Peyer's patch (tissue), 4 donors: ENCODE measurements at places on chromosomes 7 and 10. TPM values are rescaled to one million over a fixed set of nuclear protein-coding genes. Genes with fewer than 3 reads are reported as not detected.

The NEUROG3 gene
- not detected for total RNA-seq

The SEMA3D gene
- total RNA-seq, result 6.5 TPM

The TNKS2 gene
- 31.1 TPM for total RNA-seq

DNA sequence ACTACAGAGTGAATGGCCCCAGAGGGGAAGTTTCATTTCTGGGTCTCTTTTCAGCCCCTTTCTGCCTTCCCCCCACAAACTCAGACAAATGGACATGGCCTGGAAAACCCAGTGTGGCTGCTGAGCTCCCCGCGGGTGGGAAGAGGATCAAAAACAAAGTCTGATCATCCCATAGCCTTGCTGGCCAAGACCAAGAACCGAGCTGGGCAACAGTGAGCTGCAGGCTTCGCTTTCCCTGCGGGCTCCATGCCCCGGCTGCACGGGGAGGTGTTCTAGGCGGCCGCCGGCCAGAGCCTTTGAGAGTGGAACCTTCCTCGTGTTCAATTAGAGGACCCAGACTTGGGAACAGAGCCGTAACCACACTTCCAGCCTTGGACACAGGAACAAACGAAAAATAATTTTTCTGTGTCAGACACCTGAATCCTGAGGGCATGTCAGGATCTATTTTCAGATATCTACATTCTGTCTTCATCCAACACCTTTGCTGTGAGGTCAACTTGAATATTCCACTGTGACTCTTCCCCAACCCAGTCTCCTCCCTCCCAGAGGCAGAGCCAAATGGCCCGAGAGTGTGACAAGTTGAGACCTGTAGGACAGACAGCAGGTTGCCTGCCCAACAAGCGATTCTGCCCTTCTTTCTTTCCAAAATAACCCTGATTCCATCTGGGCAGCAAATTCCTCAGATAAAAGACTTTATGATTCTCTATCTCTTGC, 26.0 kb downstream of the WDR86 start:
- no peak overlapping the region for H3K4me3 ChIP-seq
- no peaks in the 10 kb centered on the region for H3K36me3 ChIP-seq
- no peaks in the 10 kb centered on the region for H3K27me3 ChIP-seq
- no peak overlapping the region for H3K27ac ChIP-seq

DNA sequence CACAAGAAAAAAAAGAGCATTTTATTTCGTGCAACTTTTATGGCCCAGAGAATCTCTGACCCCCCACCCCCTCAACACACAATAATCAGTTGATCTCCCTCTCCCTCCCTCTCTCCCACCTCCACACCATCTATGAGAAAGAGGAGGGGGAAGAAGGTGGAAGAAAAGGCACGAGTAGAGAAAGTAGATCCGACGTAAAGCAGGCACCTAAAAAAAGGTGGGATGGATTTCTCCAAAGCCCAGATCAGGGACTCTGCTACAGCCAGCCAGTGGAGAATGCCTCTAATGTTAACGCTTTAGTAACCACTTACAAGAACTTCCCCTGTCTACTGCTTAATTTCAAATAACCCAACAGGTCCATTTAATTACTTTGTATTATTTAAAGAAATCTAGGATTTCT, 24.4 kb downstream of the KMT2C start:
- H3K27ac ChIP-seq, result no peak overlapping the region
- peaks cover 6% of the 10 kb centered on the region for H3K4me1 ChIP-seq
- no peaks in the 10 kb centered on the region for H3K27me3 ChIP-seq
- DNase-seq, result no peak
- H3K36me3 ChIP-seq, result no peaks in the 10 kb centered on the region

DNA sequence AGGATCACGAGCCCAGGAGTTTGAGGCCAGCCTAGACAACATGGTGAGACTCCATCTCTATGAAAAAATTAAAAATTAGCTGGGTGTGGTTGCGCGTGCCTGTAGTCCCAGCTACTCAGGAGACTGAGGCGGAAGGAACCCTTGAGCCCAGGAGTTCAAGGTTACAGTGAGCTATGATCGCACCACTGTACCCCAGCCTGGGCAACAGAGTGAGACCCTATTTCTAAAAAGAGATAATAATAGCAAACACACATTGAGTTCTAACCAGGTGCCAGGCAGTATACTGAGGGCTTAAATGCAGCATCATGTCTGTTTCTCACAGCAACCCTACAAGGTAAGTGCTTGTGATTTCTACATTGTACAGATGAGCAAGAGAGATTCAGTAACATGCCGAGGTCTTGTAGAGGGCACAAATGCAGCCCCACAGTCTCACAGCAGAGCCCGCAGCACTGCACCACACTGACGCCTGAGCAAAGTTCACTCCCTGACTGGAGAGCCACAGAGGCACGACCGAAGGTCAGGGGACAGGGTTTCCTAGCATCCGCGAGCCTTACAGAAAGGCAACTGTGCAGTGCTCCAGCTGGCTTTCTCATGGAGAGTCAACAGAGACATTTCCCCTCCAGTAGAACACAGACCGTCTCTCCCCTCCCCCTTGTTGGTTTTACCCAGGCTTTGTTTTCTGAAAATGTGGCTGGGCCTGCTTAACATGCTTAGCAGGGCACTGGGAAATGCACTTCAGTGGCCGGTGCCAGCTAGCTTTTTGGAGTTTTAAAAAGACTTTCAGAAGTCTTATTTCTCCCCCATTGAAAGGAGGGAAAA, 36.5 kb downstream of the PDSS1 start:
- no peaks in the 10 kb centered on the region for H3K27me3 ChIP-seq
- no peak overlapping the region for H3K4me3 ChIP-seq
- DNase-seq, result no peak
- H3K36me3 ChIP-seq, result no peaks in the 10 kb centered on the region
- no peaks in the 10 kb centered on the region for H3K4me1 ChIP-seq

- no peak overlapping the region for H3K27ac ChIP-seq
- H3K36me3 ChIP-seq, result no peaks in the 10 kb centered on the region
- H3K4me1 ChIP-seq, result no peaks in the 10 kb centered on the region
- no peaks in the 10 kb centered on the region for H3K27me3 ChIP-seq
Measured at GRCh38 chr10:63562391-63562790, 41.2 kb downstream of the REEP3 start.
